ENCODE measurements at places on chromosomes 5 and 9.

GRCh38 chr9:1198085-1198484, 147.9 kb downstream of the DMRT2 start:
- no peak for DNase-seq

DNA sequence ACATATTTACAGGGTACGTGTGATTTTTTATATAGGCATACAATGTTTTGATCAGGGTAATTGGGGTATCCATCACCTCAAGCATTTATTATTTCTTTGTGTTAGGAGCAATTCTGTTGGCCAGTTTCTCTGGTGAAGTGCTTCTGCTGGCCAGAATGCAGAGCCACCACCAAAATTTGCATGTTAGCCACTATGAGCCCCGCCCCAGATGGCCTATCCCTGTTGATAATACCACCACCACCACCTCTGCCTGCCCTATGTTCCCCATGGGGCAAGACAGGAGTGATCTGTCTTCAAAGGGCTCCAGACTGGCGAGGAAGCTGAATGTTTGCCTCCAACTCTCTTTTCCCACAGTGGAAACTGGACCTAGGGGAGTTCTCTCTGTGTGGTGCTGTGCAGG, 26.0 kb upstream of the JAK2 start:
- no peak for DNase-seq

- DNase-seq: no peak
Measured at GRCh38 chr9:130426883-130427282, 17.9 kb upstream of the ASS1 start.

DNA sequence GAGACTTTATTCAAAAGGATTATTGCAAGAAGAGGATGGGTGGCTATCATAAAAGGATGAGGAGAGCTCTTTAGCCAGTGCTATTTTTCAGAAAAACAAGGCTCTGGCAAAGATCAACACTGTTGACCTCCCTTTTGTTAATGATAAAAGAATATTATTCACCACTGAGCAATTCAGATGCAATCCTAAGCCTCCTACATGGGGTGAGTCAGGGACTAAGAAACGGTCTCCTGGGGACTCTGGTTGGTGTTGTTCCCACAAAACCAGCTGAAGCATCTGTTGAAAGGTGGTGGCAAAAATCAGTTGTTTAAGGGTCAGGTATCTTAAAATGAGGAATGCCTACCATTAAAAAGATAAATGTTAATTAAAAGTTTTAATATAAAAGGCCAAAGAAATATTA, 7.7 kb upstream of the GCNT1 start:
- DNase-seq: no peak

- no peak for DNase-seq
Measured at GRCh38 chr9:122477346-122477745, 380 bp downstream of the OR1J1 start.

- DNase-seq: no peak
Measured at GRCh38 chr9:90037146-90037797, 432.5 kb downstream of the GADD45G start.

GRCh38 chr5:140267201-140267540, 35.7 kb downstream of the PFDN1 start:
- DNase-seq: no peak

GRCh38 chr9:134593286-134594077, 48.1 kb upstream of the COL5A1 start:
- no peak for DNase-seq

GRCh38 chr9:107177857-107178256, 105.2 kb upstream of the RAD23B start:
- no peak for DNase-seq

GRCh38 chr9:7778851-7779600, 20.6 kb downstream of the DMAC1 start:
- DNase-seq: no peak

- no peak for DNase-seq
Measured at GRCh38 chr9:6566409-6567139, 79.0 kb downstream of the GLDC start.

DNA sequence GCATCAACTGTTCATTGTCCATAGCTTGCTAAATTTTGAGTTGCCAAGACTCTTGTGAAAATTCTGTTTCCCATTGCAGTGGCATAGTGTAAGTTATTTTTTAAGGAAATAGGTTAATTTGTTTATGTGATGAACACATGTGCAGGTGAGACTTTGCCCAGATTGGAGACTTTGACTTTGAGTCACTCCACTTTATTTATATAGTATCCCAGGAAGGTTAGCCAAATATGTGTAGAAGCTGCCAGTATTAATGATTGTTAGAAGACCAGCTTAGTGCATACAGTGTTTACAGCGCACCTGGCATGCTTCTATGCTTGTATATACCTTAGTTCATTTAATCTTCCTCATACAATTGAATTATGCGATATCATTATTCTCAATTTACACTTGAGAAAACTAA, 51.0 kb downstream of the MTAP start:
- DNase-seq: no peak

DNA sequence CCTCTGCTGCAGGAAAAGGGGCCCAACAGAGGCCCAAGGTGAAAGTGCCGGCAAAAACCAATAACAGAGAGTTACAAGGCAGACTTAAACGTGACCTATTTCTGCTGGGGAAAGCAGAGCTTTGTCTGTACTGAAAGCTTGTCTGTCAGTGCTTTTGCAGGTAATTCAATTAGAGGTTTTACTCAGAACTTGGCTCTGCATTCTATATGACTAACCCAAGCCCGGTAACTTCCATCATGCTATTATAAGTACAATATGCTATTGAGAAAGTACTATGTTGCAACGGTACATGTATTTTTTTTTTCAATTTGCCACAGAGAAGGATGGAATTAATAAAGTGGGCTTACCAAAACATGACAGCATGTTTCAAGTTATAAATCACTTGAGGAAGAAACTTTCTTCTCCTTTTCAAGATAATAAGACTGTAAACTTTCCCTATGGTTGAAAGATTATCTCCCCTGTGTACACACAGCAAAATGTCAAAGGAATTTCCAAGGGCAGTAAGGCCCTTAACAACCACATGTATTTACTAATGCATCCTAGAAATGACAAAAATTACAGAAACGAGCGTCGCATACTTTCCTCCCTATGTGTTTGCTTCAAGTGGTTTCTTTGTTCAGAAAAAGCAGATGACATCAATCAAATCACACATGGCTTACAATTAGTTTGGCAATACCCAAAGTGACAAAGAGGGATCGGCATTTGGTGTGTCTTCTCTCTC, 282.4 kb downstream of the EFNA5 start:
- no peak for DNase-seq

GRCh38 chr5:368183-369084, 46.9 kb downstream of the AHRR start:
- no peak for DNase-seq

DNA sequence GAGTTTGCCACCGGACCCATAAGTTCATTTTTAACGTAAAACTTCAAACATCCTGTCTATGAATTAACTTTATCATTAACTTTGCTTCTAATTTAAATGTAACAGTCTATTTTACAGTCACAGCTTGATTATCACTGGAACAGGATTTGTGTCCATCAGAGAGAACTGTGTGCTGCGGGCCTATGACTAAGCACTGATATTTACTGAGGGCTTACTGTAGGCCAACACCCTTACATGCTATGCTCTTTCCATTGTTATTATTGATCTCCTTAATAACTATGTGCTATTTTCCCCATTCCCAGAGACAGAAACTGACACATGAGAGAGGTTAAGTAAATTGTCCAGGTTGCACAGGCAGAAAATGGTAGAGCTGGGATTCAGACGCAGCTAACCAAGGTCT, 24.0 kb upstream of the GPR151 start:
- no peak for DNase-seq

DNA sequence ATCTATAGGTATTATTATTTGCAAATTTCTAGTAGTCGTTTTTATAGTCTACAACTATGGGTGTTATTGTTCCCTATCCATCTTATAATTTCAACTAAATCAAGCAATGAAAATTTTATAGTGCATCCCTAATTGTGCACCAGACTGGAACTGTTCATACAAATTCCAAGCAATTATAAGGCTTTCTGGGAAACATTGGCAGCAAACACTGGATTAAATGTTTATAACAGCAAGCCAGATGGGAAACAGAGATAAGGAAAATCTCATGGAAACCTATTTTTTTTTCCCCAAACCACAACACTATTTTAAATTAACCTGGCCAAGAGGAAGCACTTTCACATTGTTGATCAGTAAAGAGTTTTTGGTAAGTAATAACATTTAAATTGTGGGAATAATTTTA, 524.3 kb downstream of the RASEF start:
- no peak for DNase-seq

DNA sequence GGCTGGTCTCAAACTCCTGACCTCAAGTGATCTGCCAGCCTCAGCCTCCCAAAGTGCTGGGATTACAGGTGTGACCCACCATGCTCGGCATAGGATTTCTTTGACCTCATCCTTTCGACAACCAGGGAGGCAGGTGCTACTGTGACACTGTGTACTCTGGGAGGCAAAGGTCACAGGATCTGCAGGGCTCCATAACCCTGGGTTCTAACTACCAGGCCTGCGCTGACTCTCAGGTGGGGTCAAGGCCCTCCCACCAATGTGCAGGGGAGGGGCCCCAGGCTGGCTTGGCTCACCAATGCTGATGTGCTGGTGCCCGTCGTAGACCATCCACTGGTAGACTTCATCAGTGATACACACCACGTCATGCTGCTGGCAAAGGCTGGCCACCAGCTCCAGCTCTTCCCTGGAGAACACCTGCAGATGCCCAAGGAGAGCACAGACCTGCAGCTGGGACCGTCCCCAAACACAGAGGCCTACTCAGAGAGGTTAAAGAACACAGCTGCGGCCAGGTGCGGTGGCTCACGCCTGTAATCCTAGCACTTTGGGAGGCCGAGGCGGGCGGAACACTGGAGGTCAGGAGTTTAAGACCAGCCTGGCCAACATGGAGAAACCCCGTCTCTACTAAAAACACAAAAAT, 7.0 kb upstream of the SPOUT1 start:
- no peak for DNase-seq

DNA sequence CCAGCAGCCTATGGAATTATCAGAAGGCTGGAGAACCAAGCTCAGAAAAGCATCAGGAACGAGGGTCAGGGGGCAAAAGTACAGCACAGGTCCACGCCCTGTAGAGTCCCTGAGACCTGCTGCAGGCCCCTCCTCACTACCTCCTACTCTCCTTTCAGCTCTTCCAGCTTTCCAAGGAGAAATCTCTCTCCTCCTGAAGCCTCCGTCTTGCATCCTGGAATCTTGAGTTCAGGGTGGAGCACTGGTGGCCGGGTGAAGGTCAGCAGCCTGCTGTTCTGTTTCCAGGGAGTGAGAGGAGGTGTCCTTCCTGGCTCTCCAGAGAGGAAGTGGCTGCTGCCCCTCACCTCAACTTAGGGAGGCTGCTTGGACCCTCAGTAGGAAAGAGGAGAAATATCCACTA, 342.3 kb downstream of the ZSWIM6 start:
- no peak for DNase-seq

GRCh38 chr9:127488946-127489345, 37.6 kb downstream of the LRSAM1 start:
- DNase-seq: no peak

DNA sequence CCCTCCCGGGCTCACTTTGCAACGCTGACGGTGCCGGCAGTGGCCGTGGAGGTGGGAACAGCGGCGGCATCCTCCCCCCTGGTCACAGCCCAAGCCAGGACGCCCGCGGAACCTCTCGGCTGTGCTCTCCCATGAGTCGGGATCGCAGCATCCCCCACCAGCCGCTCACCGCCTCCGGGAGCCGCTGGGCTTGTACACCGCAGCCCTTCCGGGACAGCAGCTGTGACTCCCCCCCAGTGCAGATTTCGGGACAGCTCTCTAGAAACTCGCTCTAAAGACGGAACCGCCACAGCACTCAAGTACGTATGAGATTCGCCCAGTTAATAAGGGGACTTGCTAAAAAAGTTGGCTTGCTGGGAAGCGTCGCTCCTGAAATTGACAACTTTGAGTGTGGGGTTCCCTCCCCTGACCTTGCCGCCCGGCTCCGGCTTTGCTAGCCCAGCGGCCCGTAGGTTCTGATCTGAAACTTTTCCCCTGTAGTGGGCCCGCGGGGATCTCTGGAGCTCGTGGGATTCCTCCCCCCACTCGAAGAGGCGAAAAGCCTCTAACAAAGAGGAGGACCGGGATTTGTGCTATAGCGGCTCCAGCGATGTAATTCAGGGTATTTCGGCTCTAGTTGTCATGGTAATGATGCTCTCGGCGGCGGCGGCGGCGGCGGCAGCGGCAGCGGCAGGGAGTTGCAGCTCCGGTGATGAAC, 572 bp downstream of the NR4A3 start:
- no peak for DNase-seq

DNA sequence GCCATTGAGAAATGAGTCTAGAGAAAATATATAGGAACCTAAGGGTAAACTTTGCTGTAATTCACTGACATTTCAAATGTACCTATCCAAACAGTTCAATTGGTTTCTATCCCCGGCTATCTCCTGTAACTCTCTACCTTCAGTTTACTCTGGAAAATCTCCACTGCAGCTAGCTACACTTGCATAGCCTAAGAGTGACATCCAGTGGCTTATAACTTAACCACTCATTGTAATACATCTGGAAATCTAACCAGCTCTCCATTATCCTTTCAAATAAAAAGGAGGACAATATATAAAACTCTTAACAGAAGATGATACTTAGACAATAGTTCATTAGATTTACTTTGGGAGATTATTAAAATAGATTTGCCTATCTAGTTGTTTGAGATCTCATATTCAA, 35.3 kb upstream of the SPDL1 start:
- no peak for DNase-seq

DNA sequence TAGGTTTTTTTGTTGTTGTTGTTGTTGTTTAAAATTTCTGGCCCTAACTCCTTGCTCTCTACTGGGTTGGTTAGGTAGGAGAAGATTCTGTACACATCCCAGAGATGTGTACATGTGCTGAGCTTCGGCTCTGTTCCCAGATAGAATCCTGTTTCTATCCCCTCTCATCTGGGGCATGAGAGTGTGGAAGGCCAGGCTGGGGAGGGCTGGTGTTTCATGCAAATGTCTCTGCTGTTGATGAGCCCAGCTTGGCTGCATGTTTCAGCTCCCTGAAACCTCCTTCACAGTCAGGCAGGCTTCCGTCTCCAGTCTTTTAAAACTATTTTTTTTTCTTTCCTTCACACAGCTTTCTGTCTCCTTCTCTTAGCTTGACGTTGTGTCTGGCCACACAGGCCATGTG, 526.9 kb upstream of the KLF4 start:
- DNase-seq: no peak

DNA sequence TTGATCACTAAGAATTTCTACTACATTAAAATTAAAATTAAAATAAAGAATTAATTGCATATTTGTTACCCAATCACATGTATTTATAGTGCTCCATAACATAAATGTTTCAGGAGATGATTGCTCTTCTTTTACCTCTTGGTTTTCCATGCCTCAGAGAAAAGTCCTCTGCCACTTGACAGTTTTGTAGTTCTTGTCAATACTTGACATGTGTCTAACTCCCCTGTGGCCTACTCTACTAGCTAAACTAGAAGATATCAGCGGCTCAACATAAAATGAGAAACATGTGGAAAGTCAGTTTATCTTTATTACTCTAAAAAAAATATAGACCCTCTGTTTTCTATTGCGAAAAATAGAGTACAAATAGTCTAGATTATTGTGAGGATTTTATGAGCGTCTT, 650.6 kb upstream of the NUDT12 start:
- DNase-seq: no peak
